ENCODE measurements at places on chromosomes 1 and 21.

GRCh38 chr21:42691901-42692559, 38.6 kb downstream of the PDE9A start:
- DNase-seq, result no peak

- no peak for DNase-seq
These were observed 219.0 kb upstream of the SPAG17 start for GRCh38 chr1:118404024-118404423.

GRCh38 chr1:8584316-8584715, 233.1 kb downstream of the RERE start:
- DNase-seq, result no peak

- DNase-seq, result no peak
These were observed 650.4 kb downstream of the LMO4 start for GRCh38 chr1:87979079-87979478.

DNA sequence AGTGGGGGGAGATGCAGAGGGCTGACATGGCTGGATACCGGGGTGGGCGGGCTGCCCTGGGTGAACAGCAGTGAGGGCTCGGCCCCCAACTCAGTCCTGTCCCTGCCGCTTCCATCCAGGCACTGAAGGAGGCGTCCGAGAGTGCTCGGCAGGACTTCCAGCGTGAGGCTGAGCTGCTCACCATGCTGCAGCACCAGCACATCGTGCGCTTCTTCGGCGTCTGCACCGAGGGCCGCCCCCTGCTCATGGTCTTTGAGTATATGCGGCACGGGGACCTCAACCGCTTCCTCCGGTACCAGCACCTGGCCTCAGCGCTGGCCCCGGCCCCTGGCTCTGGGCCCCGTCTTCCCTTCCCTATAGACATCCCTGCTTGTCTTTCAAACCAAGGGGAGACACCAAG, 15.6 kb downstream of the NTRK1 start:
- no peak for DNase-seq

GRCh38 chr1:18109756-18110597, 2.4 kb downstream of the IGSF21 start:
- DNase-seq, result peak; percentile 90

- DNase-seq, result no peak
These were observed 30.6 kb downstream of the FAF1 start for GRCh38 chr1:50929376-50929958.

DNA sequence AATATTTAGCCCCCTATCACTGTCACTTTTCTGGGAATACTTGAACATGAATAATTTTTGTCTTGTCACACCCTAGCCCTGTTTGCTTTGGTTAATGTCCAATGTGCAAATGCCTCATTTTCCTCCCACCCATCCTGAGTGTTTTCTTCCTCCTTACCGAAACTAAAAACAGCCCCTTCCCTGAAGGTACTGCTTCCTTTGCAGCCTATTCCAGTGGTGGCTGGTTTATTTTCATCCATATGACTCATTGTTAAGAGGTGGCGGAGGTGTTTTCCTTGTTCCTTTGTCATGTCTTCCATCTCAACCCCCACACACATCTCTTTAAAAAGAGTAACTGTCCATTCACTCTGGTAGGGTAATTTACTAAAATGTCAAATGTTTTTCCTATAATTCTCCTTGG, 40.4 kb downstream of the CD55 start:
- DNase-seq, result no peak

GRCh38 chr1:1230656-1231399, 973 bp downstream of the SDF4 start:
- DNase-seq, result no peak

GRCh38 chr1:38696371-38696770, 163.2 kb downstream of the RRAGC start:
- no peak for DNase-seq

- DNase-seq, result no peak
These were observed 132.8 kb upstream of the CD34 start for GRCh38 chr1:208043691-208044181.

DNA sequence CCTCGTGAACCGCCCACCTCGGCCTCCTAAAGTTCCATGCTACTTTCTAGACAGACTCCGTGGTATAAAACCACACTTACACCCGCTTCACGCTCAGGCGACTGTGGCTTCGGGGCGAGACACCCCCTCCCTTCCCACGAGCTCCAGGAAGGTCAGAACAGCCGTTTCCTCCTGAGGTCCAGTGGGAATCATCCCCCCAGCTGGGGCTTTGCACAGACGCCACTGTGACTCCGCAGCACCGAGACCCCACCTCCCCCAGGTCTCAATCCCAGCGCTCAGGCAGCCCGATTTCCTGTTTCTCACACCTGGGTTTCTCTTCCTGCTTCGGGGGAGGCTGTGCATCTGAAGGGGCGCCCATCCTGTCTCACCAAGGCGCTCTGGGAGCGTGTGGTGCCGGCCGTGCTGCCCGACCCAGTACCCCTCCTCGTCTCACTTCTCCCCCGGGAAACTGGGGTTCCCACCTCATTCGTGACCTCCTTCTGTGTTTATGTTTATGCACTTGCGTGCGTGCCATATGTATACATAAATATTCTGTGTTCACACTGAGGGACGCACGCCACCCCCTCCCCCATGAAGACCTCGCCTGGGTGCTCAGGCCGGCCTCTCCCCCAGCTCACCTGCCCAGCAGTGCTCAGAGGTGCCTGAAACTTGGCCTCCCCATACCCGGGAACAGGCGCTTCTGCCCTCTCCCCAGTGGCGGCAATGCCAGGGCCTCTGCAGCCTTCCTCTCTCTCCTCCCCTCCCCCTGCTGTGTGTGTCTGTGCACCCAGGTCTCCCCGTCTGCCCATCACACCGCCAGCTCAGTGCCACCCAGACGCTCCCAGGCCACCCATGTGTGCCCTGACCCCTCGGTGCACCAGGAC, 14.6 kb downstream of the SLC35E2B start:
- no peak for DNase-seq

- DNase-seq, result no peak
These were observed 104.8 kb downstream of the ETS2 start for GRCh38 chr21:38910390-38911067.

DNA sequence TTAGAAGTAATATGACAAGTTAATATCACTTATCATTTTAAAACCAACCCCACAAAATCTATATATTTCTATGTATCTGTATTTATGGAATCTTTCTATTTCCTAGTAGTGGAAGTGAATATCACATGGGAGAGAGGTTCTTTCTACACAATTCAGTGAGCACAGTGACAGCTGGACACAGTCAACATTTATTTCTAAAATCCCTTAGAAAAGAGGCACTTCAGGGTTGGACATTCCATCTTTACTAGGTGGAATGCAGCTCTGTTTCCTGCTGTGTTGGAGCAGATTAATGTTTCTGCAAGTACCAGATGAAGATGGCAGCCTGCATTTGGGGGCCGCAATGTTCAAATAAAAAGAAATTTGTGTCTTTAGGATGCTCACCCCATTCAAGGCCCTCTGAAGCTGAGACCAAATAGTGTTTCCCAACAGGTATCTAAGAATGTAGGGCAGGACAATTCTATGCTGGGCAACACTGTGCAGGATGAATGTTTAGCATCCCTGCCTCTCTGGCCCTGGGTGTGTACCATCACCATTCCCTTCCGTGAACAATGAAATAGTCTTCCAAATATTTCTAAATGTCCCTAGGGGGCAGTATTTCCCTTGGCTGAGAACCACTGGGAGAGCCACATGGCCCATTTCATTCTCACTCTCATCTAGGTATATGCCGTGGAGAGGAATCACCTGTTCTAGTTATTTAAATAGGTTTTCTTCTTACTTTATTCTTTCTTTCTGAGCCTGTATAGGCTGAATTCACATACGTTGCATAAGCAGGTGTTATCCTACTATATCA, 394.8 kb downstream of the PRDM2 start:
- peak; percentile 6 for DNase-seq

DNA sequence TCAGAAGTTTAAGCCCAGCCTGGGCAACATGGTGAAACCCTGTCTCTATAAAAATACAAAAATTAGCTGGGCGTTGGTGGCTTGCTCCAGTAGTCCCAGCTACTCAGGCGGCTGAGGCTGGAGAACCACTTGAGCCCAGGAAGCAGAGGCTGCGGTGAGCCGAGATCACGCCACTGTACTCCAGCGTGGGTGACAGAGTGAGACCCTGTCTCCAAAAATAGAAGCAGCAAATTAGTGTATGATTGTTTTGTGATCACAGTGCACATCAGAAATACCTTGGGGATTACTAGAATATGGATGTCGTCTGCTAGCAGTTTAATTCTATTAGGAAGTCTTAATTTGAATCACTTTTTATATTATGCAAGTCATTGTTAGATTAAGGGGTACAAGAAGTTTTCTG, 59.0 kb downstream of the ZBTB17 start:
- DNase-seq, result no peak

- DNase-seq, result no peak
These were observed 1353.2 kb upstream of the ADGRL2 start for GRCh38 chr1:80447526-80447925.

GRCh38 chr1:43545695-43546387, 15.2 kb downstream of the PTPRF start:
- DNase-seq, result peak; percentile 77

DNA sequence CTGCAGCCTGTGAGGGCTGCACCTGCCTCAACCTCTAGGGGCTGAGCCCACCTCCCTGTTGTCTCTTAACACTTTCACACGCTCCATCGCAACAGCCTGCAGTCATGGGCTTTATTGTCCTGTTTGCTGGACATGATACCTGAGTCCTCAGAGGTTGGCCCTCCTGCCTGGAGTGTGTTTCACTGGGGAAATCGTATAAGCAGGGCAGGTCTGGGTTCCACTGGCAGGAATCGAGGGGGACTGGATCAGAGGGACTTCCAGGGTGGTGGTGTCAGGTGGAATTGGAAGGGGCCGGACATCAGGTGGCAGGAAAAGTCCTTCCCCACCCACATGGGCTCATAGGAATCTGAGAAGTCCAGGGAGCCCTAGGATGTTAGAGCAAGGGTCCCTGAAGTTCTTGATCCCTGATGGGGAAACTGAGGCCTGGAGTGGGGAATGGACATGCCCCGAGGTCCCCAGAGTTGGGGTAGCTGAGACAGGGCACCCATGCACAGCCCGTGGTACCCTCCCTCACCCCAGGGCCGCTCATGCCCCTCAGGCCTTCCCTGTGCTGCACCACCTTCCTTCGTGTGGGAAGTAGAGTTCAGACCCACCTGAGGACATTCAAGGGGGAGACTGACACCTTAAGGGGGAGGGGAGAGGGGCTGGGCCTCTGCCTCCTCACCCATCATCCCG, 66.6 kb downstream of the PIK3CD start:
- no peak for DNase-seq

DNA sequence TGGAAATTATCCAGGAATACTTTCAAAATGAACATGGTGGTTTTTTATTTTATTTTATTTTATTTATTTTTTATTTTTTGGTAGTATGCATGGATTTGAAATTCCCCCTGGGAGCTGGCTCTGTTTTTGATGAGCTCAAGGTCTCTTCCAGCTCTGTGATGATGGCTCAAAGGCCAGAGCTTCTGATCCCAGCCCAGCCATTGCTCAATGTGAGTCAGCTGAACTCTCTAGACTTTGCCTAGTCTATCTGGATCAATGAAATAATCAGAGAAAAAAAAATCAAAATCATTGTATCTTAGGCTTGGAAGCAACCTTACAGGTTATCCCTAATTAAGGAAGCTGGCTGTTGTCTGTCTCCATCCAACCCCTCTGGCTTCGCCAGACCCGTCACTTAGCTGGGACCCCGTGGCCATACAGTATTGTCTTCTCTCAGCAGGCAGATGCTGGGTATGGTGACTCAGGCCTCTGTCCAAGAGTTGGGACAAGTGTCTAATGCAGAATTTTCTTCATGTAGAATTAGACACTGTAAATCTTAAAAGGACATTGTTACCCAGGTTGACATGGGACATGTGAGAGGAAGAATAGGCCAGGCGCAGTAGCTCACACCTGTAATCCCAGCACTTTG, 90.2 kb upstream of the LPGAT1 start:
- no peak for DNase-seq

DNA sequence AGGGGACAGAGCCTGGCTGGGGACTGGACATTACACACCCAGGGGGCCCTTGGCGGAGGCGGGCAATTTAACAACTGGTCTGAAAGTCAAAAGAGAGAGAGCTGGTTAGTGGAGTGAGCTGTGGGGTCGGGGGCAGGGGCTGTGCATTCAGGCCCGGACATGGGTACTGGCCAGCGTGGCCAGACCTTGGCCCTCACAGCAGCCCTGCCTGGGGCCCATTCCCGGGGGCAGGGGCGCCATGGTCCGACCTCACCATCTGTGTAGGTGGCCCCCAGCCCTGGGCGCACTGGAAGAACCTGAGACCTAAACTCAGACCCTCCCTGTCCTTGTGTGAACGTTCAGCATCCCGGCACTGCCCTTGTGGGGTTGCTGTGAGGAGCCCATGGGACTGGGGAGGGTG, 5.0 kb downstream of the CLDN19 start:
- no peak for DNase-seq

DNA sequence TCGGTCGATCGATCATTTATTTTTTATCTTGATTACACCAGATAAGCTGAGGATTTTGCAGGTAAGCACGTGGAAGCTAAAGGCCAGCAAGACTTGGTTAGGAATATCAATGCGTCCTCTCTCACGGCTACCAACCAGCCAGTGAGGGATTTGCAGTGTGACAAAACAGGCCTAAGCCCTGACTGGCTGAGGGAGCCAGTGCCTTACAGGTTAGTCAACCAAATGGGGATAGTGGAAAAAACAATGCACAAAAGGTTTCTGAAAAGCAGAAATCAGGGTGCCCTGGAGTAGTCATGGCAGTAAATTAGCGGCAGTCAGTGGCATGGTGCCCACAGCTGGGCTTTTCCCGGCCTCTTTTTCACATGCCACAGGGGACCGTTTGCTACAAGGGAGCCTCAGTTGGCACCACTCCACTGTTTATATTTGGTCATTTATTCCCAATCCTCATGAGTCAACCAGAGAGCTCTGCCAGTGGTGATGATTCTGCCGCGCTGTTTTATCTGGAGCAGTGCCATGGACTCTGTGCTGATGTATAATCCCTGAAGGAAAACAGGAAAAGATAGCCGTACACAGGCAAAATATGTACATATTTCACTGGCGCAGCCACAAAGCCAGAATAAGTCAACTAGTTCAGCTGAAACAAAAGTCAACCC, 167.6 kb downstream of the RHOU start:
- DNase-seq, result no peak

GRCh38 chr1:76782809-76783208, 84.5 kb upstream of the ST6GALNAC5 start:
- no peak for DNase-seq

GRCh38 chr1:39086386-39086785, 60.2 kb downstream of the NDUFS5 start:
- no peak for DNase-seq

GRCh38 chr1:63323865-63324778, 1.8 kb downstream of the FOXD3 start:
- DNase-seq, result no peak

DNA sequence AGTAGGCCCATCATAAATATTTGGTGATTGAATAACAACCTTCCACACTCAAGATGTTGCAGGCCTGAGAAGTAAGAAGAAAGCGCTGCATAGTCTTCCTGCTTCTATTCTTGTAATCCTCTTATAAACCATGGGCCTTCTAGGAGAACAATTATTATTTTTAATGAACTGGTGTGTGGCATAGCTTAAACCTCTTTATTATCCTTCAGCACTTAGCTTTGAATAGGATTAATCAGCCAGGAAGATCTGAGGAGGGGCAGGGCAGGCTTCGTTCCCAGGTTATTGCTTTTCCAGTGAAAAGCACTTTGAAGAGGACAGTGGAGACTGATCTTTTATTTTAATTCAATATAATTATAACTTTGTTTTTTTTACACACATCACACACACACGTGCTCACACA, 42.3 kb downstream of the KIF26B start:
- peak; percentile 33 for DNase-seq

- no peak for DNase-seq
These were observed 711.2 kb downstream of the KCNT2 start for GRCh38 chr1:195897076-195897475.

GRCh38 chr21:45388011-45388521, 16.9 kb upstream of the COL18A1 start:
- DNase-seq, result no peak
